ENCODE measurements at places on chromosomes 7 and 10.

DNA sequence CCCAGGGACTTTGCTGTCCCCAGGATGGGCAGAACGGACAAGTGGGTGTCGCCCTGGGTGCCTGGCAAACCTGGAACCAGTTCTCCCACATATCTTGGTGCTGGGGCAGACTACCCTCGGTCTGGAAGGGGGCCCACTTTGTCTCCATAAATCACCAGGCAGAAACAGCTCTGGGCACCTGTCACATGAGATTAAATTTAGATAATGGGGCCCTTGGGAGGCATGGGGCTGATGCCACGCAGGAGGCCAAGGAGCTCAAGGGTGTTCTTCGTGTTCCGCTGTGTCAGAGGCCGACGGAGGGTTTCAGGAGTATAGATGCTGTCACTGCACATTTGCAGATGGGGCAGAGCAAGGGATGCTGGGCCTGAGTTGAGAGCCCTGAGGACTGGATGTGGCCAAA is 72.7 kb downstream of the TMEM130 start:
- DNase-seq: no peak

- no peak for DNase-seq
These were observed 43.7 kb downstream of the DGKB start for GRCh38 chr7:14858866-14859265.

DNA sequence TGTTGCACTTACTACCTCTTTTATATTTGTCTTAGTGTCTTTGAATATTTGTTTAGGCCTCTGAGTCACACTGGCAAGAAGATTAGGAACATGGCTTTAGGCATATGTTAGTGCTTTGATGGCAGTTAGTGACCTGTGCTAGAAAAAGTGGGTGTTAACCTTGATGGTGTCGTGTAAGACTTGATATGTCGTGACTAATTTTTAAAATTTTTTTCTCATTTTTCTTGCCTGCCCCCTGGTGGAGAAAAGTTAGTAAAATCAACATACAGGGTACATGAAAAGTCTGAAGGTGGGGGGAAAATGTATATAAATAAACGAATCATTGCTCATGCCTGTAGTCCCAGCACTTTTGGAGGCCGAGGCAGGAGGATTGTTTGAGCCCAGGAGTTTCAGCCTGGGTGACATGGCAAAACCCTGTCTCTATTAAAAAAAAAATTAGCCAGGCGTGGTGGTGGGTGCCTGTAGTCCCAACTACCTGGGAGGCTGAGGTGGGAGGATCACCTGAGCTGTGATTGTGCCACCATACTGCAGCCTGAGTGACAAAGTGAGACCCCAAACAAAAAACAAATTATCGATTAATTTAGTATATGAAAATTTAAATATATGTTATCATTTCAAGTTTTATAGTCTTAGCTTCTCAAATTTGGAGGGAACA is 44.6 kb downstream of the TAX1BP1 start:
- DNase-seq: no peak

- DNase-seq: no peak
These were observed 227.6 kb downstream of the DGKI start for GRCh38 chr7:137619181-137619580.

DNA sequence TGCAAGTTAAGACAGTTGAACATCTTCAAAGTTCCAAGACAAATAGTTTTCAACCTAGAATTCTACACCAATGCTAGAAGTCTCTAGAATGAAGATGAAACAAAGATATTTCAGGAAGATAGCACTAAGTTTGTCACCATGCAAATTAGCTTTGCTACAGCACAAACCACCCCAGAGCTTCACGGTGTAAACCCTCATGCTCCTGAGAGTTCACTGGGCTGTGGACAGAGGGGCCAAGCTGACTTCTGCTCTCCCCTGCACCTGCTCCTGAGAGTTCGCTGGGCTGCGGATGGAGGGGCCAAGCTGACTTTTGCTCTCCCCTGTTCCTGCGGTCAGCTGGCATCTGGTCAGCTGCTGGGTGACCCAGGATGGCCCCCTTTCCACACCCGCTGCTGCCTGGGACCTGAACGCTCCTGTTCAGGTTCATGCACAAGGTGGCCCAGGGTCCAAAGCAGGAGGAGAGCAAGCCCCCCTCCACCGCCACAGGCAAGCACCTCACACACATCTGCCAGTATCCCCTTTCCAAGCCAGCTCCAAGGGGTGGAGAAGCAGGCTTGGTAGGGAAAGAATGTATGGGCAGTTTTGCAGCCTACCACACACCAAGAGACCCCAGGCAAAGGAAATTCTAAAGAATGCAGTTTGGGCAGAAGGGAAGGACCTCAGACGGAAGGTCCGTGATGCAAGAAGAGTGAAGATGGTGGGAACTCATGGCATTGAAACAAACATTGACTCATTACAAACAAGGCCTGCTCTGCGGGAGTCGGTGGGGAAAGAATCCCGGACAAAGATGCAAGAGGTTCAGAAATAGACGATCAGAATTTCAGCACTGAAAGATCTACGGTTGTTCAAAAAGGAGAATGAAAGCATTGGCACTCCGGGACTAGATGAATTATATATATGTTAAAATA is 137.8 kb upstream of the PPP2R2D start:
- DNase-seq: no peak

GRCh38 chr10:34638406-34639054 is 176.6 kb downstream of the PARD3 start:
- DNase-seq: peak; percentile 7

DNA sequence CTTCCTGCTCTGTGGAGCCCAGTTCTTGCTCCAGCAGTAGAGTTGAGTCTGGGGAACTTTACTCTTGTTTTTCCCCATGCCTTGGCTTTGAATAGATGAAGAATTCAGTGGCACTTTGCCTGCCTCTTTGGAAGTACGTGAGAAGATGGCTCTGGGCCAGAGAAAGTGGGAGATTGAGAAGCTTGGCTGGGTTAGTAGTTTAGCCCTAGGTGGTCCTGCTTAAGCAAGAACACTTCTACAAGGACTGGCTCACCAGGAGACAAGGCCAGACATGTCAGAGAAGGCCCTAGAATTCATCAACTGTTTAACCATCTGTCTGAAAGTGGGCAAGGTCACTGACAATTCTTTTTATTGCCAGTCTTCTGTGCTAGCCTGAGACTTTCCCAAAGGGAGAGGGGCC is 410.3 kb downstream of the TYW1 start:
- no peak for DNase-seq

GRCh38 chr10:97025613-97026242 is 160.0 kb downstream of the SLIT1 start:
- no peak for DNase-seq

- no peak for DNase-seq
These were observed 10.4 kb upstream of the USP54 start for GRCh38 chr10:73601486-73601921.

DNA sequence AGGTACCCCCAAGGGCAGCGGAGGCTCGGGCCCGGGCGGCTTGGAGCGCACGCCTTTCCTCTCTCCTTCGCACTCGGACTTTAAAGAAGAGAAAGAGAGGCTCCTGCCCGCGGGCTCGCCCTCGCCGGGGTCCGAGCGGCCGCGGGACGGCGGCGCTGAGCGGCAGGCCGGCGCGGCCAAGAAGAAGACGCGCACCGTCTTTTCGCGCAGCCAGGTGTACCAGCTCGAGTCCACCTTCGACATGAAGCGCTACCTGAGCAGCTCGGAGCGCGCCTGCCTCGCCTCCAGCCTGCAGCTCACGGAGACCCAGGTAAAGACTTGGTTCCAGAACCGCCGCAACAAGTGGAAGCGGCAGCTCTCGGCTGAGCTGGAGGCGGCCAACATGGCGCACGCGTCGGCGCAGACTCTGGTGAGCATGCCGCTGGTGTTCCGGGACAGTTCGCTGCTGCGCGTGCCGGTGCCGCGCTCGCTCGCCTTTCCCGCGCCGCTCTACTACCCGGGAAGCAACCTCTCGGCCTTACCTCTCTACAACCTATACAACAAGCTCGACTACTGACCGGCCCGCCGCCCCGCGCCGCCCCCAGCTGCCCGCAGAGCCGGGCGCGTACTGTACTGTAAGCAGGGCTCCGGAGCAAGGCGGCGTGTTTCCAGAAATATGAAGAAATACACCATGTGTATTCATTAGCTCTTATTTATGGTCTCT is 1.8 kb downstream of the HMX2 start:
- no peak for DNase-seq

GRCh38 chr10:52187521-52188258 is 126.4 kb upstream of the DKK1 start:
- DNase-seq: no peak

DNA sequence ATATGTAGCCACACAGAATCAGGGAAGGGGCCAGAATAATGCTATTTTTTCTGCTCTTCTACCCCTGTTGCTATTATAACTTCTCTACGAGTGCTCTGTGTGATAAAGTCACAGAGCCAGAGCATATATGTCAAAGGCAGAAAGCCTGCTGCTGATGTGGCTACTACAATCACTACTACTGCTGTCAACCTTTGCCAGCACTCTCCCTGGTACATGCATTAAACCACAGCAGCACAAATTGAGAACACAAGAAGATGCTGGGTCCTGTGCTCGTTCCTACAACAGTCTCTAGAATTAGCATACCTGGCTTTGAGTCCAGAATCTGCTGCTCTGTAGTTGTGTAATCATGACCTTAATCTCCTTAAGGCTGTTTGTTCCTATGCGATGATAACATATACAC is 108.6 kb downstream of the SEMA3A start:
- DNase-seq: no peak

GRCh38 chr10:34255035-34255434 is 560.1 kb downstream of the PARD3 start:
- no peak for DNase-seq

GRCh38 chr7:29988424-29989256 is 961 bp downstream of the SCRN1 start:
- peak; percentile 19 for DNase-seq

- DNase-seq: no peak
These were observed 107.1 kb upstream of the CDCA7L start for GRCh38 chr7:22052674-22053365.

DNA sequence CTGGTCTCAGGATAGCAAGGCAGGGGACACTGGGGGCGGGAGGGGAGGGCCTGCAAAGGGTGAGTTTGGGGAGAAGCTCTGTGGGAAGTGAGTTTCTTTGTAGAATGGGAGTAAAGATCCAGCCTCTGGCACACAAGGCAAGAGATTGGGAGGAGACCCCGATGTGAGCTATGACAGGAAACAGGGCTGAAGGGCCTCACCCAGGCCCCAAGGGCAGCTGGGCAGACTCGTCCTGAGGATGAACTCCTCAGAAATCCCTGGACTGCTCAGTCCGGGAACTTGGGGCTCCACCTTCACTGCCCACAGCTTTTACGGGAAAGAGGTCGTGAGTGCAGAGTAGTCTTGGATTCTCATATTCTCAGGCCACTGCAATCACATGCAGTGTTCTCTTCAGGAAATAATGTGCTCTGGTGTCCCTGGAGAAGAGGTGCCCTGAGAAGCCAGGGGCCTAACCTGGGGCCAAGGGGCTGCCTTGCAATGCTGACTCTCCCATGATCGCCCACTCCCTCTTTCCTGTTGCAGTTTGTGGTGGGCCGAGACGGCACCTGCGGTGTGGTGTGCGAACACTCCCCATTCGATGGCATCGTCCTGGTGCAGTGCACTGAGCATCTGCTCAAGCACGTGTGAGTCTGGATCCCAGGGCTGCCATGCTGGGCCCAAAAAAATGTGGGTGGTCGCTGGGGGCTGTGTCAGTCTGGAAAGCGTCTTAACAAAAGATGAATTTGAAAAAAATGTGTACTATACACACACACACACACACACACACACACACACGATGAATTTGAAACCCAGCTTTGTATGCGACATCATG is 31.3 kb upstream of the C10orf53 start:
- no peak for DNase-seq

DNA sequence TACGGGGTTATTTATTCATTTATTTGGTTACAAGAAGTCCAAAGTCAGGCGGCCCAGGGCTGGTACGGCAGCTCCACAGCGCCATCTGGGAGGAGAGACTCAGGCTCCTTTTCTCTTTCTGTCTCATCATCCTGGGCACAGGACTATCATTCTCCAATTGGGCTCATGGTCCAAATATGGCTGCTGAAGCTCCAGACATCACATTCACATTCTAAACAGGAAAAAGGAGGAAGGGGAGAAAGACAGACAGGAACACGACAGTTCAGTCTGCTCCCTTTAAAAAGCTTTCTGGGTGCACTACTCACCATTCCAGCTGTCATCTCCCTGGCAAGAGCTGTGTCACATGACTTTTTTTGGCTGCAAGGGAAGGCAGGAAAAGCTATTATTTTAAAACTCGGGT is 74.4 kb upstream of the PDZD8 start:
- no peak for DNase-seq

DNA sequence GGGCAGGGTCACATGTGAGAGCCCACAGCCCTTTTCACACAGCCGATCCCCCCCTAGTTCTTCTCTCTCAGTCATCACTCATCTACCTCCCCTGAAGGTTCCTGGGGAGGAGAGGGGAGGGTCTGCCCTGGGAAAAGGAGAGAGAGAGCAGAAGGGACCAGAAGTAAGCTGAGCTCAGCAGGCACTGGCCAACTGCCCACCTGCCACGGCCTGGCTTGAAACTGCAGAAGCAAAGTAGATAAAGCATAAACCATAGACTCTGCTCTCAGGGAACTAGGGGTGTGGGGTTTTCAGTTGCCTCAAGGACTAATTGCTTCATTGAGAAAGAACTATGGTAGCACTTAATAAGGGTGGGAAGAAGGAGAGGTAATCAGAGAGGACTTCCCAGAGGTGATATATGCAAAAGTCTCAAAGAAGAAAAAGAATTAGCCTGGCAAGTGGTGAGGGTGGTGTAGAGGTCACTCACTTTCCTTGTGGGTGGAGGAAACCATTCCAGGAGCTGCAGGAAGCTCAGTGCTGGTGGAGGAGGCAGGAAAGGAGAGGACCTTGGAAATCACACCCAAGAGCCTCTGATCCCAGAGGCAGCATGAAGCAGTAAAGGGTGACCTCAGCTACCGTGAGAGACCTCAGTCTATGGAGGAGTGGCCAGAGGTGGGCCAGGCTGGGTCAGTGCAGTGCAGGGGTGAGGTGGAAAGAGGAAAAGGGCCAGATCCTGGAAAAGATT is 17.2 kb downstream of the PILRA start:
- no peak for DNase-seq

- DNase-seq: no peak
These were observed 80.8 kb downstream of the PTPRE start for GRCh38 chr10:127987467-127988380.

- no peak for DNase-seq
These were observed 1.3 kb downstream of the CUTC start for GRCh38 chr10:99733366-99733765.

GRCh38 chr10:15084502-15084922 is 4.1 kb downstream of the ACBD7 start:
- DNase-seq: no peak

- no peak for DNase-seq
These were observed 26.8 kb downstream of the TACR2 start for GRCh38 chr10:69389827-69390490.

- no peak for DNase-seq
These were observed 9.0 kb upstream of the TAS2R3 start for GRCh38 chr7:141754939-141755338.

DNA sequence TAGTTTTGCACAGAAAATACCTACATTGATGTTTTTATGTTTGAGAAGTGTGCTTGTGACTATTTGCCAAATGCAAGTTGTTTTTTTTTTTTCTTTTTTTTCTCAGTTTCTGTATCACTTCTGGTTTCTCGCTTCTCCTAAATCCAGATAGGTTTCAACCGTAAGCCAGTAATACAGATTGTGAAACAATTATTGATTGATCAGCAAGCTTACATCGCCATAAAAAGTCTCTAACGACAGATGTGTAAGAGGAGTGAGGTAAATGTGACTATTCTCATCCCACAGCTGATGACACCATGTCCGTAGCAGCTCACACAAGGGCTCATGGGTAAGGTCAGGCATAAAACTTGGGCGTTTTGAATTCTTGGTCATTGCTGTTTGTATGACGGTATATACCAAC is 202.8 kb upstream of the AKR1E2 start:
- no peak for DNase-seq

- no peak for DNase-seq
These were observed 47.8 kb downstream of the FAM20C start for GRCh38 chr7:240146-240676.

GRCh38 chr10:51170518-51171245 is 96.4 kb downstream of the PRKG1 start:
- no peak for DNase-seq
